ENCODE measurements at places on chromosomes 13 and 19. TPM values are rescaled to one million over a fixed set of nuclear protein-coding genes. Genes with fewer than 3 reads are reported as not detected.

GRCh38 chr19:2969104-2969504 is 8.3 kb upstream of the TLE6 start:
- DNase-seq = peak; percentile 79

NPAS1 gene
- total RNA-seq = 0.86 TPM

GRCh38 chr19:5880196-5880595 is 9.9 kb upstream of the FUT5 start:
- no peak for DNase-seq

SIGLEC9 gene
- under 0.01 TPM for total RNA-seq

DNA sequence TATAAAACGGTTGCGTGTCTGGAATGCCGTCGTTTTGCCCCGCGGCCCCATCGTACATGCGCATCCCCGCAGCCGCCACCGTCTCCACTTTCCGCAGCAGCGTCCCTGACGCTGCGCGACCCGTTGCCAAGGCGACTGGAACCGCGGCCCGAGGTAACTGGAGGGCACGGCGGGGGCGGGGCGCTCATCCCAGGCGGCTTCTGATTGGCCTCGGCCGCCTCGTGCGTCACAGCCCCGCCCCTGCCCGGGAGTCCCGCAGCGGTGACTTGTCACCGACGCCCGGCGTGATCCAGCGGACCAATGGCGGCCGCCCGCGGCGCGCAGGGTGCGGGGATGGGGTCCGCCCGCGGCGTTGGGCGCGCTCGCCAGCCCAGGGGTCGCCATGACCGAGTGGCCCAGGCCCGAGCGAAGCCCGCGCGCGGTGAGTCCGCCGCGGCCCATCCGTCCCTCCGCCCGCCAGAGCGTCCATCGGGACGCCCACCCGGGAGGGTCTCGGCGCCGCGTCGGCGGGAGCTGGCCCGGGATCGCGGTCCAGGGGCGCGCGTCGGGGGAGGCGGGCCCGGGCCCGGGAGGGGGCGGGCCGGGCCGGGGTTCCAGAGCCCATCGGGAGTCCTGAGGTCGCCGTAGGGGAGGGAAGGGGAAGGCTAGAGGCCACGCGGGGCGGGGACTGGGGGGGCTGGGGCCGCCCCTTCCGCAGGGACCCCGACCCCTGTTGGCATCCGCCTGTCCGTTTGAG is at the start of gene ZSCAN1:
TSS of gene ZSCAN1 (plus strand) at position 285 of the 736 bp plus-strand sequence. CDS start 3,812 bp downstream, outside the sequence.
- DNase-seq = peak; percentile 68

ATP1A3 gene
- total RNA-seq = not detected

ZNF229 gene
- total RNA-seq = 12.6 TPM

HIF3A gene
- 0.64 TPM for total RNA-seq

- no peak for DNase-seq
These were observed 15.9 kb downstream of the DCLK1 start for GRCh38 chr13:36115306-36115705.

DNA sequence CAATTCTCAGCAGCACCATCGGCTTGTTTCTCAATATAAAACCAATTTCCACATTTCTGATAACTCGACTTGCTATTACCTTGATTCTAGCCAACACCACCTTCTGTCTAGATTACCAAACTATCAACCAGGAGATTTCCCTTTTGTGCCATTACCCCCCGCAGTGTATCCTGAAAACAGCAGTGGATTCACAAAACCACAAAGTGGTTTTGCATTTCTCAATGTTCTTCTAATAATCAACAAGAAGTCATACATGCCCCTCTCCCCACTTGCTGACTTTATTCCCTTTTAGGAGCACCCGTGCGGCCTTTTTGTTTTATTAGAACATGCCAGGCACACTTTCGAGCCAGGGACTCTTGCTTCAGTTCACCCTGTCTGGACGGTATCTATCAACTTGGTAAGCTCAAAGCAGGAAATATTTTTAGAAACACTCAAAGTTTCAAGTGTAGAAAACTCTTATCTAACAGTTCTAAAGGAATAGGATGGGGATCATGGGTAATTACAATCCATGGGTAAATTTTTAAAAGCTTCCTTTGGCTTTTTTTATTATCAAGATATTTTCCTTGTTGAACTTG is 967.4 kb downstream of the EFNB2 start:
- no peak for DNase-seq

AP1M1 gene
- 60.6 TPM for total RNA-seq

- no peak for DNase-seq
These were observed 22.8 kb downstream of the ELAVL1 start for GRCh38 chr19:7982651-7983099.

- peak; percentile 14 for DNase-seq
These were observed 145.7 kb downstream of the PCCA start for GRCh38 chr13:100234524-100235136.

DNA sequence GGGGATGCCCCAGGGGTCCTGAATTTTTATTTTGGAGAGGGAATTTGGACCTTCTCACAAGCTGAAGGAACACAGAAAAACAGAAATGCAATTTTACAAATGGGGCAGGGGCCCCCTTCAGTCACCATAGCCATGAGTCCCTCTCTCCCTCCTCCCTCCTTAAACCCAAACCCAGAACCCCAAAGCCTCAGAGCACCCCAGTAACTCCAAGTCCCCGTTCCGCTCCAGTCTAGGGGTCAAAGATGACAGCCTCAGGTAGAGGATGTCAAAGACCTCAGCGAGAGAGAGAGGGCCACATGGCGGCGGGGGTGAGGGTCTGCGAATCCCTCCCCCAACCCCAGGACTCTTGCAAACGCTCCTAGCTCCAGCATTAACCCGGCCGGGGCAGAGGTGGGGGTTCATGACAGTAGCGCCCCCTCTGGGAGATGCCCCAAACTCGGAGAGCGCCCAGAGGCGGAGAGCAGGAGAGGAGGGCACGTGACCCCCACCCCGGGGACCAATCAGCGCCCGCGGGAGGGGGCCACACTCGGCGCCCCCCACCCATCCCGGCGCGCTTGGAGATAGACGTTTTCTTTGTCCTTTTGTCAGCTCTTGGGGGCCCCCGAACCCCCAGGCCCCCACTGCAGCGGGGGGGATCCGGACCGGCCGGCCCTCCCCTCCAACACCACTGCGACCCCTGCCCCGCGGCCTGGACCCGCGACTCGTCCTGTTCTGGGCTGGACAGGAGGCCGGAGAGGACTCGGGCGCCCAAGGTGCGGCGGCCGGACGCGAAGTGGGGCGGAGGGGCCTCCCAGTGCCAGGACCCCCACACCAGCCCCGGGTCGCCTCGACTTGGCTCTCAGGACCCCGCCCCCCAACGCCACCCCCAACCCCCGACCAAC is 20.8 kb upstream of the SEMA6B start:
- DNase-seq = no peak

ZNF441 gene
- total RNA-seq = 6.8 TPM

DNA sequence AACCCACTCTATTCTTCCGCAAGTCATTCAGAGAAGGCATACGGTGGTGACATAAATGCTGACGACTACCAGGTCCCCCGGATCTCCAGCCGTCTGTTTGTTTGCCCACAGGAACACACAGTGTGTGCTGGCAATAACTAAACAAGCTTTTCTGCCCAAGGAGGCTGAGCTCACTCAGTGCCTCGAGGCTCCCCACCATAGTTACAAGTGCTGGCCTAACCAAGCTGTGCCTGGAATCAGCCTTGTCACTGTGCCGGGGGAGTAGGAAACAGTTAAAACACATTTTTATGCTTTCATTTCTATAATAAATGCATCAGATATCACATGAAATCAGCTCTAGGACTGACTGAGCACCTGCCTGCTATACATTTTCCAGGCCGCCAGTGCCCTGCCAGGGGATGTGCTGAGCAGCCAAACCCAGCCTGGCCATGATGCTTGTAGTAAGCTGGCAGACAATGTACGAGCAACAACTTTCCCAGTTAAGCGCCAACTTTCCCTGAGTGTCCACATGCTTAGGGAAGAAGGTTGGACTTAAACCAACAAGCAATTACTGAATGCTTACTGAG is 28.1 kb downstream of the BRD4 start:
- DNase-seq = peak; percentile 45

- DNase-seq = no peak
These were observed 277.2 kb downstream of the SUCLA2 start for GRCh38 chr13:47723898-47724297.

TPP2 gene
- 60.0 TPM for total RNA-seq

NEK3 gene
- total RNA-seq = 9.1 TPM

- DNase-seq = no peak
These were observed 116.6 kb downstream of the PCDH17 start for GRCh38 chr13:57748096-57748495.

- no peak for DNase-seq
These were observed 132.2 kb downstream of the FREM2 start for GRCh38 chr13:38819053-38819452.

DNA sequence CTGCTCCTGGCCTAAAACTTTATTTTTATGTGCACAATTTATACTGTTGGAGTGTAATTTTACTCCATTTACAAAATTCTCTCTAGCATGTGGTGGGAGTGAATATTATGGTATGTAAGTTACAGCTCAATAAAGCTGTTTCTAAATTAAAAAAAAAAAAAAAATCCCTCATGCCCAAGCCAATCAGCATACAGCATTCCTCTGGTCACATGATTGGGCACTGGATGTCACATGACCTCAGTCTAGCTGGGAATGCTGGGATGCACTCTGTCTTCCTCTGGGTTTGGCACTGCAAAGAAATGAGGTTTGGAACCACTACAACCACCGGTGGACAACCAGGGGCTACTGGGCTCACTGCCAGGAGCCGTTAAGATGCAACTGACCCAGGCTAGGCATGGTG is 67.6 kb downstream of the ZNF557 start:
- DNase-seq = no peak

DNA sequence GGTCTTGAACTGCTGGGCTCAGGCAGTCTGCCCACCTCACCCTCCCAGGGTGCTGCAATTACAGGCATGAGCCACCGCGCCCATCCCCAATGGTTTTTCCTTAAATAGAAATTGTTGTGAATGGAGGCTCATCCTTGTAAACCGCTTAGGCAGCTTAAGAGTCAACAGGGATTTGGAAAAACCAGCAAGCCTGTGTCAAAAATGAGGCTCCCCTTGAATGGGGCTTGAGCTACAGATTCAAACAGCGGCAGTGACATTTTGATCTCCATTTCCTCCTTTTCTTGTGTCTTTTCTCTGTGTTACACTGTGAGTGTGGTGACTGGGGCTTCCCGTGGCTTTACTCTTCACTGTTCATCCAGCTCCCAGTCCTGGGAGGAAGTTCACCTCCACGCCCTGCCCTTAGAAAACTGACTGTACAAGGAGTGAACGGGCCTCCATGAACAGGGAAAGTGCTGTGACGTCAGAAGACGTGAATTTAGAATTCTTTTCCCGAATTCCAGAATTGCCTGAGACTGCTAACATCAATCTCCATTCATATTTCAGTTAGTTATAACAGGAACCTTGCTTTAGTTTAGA is 15.3 kb upstream of the RAB8A start:
- DNase-seq = no peak

DNA sequence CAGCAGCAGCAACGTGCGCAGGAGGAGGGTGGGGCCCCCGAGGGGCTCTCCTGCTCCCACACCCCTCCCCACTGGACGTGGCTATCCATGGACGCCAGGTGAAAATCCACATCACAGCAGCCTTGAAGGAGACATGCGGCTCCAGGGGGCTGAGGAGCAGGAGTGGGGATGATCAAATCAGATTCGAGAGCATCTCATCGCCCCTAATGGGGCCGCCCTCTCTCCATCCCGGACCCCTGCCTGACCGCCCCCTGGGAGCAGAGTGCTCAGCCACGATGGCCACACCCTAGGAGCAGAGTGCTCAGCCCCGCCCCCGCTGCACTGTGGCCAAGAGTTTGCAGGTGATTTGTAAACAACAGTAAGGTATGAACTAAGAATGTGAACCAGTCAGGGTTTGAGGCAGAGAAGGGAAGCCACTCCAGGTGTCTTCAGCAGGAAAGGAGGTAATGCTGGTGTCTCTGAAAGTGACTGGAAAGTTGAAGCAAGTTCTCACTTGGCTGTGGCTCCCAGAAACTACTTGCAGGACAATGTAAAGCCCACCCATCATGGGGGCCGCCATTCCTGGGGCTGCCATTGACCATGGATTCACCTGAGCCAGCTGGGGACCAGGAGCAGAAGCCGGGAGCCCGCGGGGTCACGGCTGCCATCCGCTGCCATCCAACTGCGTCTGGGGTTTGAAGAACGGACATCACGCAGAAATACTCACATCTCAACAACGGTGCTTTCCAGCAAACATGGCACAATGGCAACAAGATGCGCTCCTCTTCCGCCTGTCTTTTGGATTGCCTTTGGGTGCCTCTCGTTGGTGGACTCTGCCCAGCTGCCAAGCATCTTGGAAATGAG is 71.8 kb downstream of the SPACA7 start:
- DNase-seq = no peak

GRCh38 chr19:2923510-2923909 is 21.3 kb downstream of the ZNF77 start:
- DNase-seq = peak; percentile 82

GRCh38 chr13:113418722-113419049 is 34.6 kb downstream of the ADPRHL1 start:
- DNase-seq = no peak

GRCh38 chr13:105721016-105721415 is 814.4 kb downstream of the EFNB2 start:
- peak; percentile 2 for DNase-seq

DNA sequence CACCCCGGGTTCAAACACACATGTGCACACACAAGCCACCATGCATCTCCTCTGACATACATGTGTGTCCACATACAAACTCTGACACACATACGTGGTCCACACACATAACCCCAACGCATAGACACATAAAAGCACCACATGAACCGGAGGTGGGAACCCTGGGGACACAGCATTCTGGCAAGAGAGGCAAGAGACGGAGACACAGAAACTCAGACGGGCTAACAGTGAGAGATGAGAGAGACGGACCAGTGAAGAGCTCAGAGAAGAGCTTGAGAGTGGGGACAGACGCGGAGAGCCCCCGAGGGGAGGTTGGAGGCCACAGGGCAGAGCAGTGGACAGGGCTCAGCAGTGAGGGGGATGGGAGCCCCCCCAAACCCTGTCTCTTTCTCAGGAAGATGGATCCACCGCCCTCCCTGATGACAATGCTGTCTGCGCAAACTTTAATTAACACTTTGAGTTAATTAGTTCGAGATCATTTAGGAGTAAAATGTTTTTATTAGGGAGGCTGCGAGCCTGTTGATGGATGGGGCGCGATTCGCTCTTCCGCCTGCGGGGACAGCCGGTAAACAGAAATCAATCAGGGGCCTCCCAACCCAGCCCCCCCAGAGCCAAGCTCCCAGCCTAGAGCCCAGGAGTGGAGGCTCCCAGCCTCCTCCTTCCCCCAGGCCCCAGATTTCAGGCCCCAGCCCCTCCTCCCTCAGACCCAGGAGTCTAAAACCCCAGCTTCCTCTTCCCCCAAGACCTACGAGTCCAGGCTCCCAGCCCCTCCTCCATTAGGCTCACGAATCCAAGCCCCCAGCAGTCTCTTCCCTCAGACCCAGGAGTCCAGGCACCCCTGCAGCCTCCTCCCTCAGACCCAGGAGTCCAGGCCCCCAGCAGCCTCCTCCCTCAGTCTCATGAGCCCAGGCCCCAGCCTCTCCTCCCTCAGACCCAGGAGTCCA is 9.5 kb upstream of the ERFL start:
- DNase-seq = no peak

GRCh38 chr13:111967572-111968201 is 99.3 kb upstream of the SOX1 start:
- DNase-seq = no peak

DNA sequence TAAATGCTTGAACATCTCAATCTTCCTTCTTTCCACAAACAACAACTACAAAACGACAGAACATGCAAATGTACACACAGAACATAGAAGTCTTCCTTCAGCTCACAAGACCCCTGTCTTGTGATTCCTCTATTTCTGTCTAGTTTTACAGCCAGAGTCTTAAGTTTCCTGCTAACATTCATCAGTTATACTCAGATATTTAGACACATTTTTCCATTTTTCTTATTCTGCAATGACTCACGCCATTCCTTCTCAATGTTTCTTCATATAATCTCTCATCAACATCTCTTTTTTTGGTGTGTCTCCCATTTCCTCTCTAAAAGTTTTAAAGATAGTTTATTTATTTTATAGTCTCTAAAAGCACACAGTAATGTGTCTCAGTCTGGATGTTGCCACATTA is 1872.9 kb upstream of the PCDH20 start:
- DNase-seq = no peak

All from fibroblast of villous mesenchyme (primary cell).